Right renal pelvis (tissue), 4 donors: ENCODE measurements at places on chromosomes 6 and 20. TPM values are rescaled to one million over a fixed set of nuclear protein-coding genes. Genes with fewer than 3 reads are reported as not detected.

Gene RIPOR3
- 6.8 TPM for polyA plus RNA-seq

Gene TAF4
- 20.9 TPM for polyA plus RNA-seq

Gene BMP2
- polyA plus RNA-seq: 23.2 TPM

Gene MYLK4
- polyA plus RNA-seq: 0.87 TPM

Gene CDSN
- not detected for polyA plus RNA-seq

Gene FABP7
- 0.21 TPM for polyA plus RNA-seq

Gene GFOD1
- polyA plus RNA-seq: 1.3 TPM
